ENCODE measurements at places on chromosomes 7 and 10. TPM values are rescaled to one million over a fixed set of nuclear protein-coding genes. Genes with fewer than 3 reads are reported as not detected.

Gene C10orf53
- not detected for total RNA-seq

Gene NODAL
- 3.5 TPM for total RNA-seq

Gene PGAM2
- total RNA-seq = 16.4 TPM

Gene NPSR1
- 1.8 TPM for total RNA-seq

Gene MEOX2
- 0.23 TPM for total RNA-seq

Gene VWDE
- 2.1 TPM for total RNA-seq

Gene ABCF2
- total RNA-seq = 26.1 TPM

Gene MYO3A
- 9.7 TPM for total RNA-seq

Gene PAPSS2
- total RNA-seq = 3.7 TPM

Gene OR6B1
- not detected for total RNA-seq

Gene CAMK1D
- 26.5 TPM for total RNA-seq

Gene KLF14
- 0.23 TPM for total RNA-seq

Gene MMP21
- total RNA-seq = 0.46 TPM

Gene TRIM50
- not detected for total RNA-seq

Gene PDK4
- total RNA-seq = 8.3 TPM

Gene KNDC1
- total RNA-seq = 18.5 TPM

Gene SPDYE16
- total RNA-seq = 0.23 TPM

Gene NUTM2E
- 0.46 TPM for total RNA-seq

Gene CCDC126
- 47.7 TPM for total RNA-seq

Gene HNRNPF
- total RNA-seq = 86.7 TPM

Gene SRGN
- total RNA-seq = 29.1 TPM

Gene DYDC2
- total RNA-seq = 9.9 TPM

Gene TWIST1
- total RNA-seq = 1.6 TPM

Gene IFIT1B
- 0.92 TPM for total RNA-seq

Gene SFRP5
- 3.2 TPM for total RNA-seq

Gene EMX2
- 1.4 TPM for total RNA-seq

Gene IGF2BP3
- total RNA-seq = 48.2 TPM

Gene CH25H
- 1.2 TPM for total RNA-seq

Gene COL17A1
- under 0.01 TPM for total RNA-seq

Gene PIP
- not detected for total RNA-seq

Gene LIPK
- total RNA-seq = not detected

Gene C10orf67
- total RNA-seq = 1.2 TPM
